ENCODE measurements at places on chromosomes 6 and 20.

DNA sequence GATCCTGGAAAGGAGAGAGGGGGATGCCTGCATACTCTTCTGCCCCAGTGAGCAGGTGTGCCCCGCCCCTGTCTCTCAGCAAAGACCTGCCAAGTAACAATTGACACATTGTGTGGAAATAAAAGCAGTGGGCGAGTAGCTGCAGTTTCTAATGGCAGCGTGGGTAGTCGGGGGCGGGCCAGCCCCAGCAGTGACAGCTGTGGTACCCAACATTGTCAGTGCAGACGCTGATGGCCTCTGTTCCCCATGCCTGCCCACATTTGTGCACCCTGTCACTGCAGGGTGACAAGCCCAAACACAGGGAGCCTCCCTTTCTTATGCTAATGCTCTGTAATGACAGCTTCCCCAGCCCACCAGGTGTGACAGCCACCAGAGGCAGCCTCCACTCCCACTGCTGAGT lies 491.7 kb downstream of the DHX35 start:
- peaks cover 21% of the 10 kb centered on the region for H3K4me1 ChIP-seq
- no peak overlapping the region for H3K27ac ChIP-seq
- DNase-seq = peak; percentile 80
- H3K36me3 ChIP-seq = no peaks in the 10 kb centered on the region
- no peak overlapping the region for H3K4me3 ChIP-seq

DNA sequence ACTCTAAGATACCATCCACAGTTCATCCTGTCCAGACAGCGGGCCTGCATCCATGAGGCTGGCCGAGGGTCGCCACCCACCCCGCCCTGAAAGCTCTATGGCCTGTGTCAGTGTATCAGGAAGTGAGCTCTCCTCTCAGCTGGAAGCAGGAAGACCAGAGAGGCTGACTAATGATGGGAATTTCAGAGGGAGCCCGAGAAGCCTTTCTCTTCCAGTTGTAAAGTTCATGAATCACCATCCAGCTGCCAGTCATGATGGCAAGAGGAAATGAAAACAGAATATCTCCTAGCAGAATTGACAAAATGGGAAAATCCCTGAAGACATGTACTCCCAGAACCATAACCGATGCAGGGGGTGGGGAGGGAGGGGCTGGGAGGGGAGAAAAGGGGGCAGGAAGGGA lies 109.6 kb upstream of the RPS6KA2 start:
- H3K27me3 ChIP-seq = no peaks in the 10 kb centered on the region
- no peak for DNase-seq
- peaks cover 12% of the 10 kb centered on the region for H3K4me1 ChIP-seq
- no peak overlapping the region for H3K27ac ChIP-seq

- peaks cover 4% of the 10 kb centered on the region for H3K4me1 ChIP-seq
- H3K27ac ChIP-seq = no peak overlapping the region
- H3K4me3 ChIP-seq = no peak overlapping the region
- H3K27me3 ChIP-seq = no peaks in the 10 kb centered on the region
- no peaks in the 10 kb centered on the region for H3K36me3 ChIP-seq
Observed at GRCh38 chr20:40997116-40997515, 31.5 kb upstream of the TOP1 start.

DNA sequence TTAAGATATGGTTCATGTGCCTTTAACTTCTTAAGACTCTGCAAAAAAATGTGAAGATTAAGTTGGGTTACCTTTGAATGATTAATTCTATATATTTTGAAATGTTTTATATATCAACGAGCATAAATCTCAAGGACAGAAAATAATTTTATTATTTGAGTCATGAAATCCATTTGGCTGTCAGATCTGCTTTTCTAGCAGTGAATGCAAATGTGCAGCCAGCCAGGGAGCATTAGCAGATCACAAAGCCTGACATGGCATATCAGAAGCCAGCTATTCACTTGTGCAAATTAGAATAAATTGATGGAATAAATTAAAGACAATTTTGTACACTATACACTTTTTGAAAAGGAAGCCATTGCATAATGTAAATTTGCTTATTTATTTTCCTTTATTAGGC lies 424.3 kb downstream of the ADGRB3 start:
- no peaks in the 10 kb centered on the region for H3K4me1 ChIP-seq
- no peaks in the 10 kb centered on the region for H3K27me3 ChIP-seq
- no peak overlapping the region for H3K4me3 ChIP-seq

DNA sequence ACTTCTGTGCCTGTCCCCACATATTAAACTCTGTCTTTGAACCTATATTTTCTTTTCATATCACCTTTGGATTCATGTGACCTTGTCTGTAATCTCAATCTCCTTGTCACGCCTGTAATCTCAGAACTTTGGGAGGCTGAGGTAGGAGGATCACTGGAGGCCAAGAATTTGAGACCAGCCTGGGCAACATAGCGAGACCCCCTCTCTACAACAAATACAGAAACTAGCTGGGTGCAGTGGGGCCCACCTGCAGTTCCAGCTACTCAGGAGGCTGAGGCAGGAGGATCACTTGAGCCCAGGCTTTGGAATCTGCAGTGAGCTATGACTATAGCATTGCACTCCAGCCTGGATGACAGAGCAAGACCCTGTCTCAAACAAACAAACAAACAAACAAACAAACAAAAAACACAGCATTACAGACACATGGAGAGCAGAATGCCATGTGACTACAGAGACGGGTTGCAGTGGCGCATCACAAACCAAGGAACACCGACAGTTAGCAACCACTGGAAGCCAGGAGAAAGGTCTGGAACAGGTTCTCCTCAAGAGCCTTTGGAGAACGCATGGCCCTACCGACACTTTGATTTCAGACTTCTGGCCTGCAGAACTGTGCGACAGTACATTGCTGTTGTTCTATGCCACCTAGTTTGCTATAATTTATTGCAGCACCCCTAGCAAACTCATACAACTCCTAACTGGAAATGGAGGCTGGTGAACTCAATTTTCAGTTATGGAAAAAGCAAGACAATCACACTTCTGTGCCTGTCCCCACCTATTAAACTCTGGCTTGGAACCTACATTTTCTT lies 14.6 kb upstream of the TIAM2 start:
- H3K4me1 ChIP-seq = no peaks in the 10 kb centered on the region
- no peaks in the 10 kb centered on the region for H3K36me3 ChIP-seq
- DNase-seq = no peak
- no peak overlapping the region for H3K27ac ChIP-seq
- H3K4me3 ChIP-seq = no peak overlapping the region
- no peaks in the 10 kb centered on the region for H3K27me3 ChIP-seq

Measured in neural progenitor cell (in vitro differentiated cells).